ENCODE measurements at places on chromosomes 5 and 9.
A peak's percentile ranks its signal among the peaks of the same experiment; 100 is the strongest.

DNA sequence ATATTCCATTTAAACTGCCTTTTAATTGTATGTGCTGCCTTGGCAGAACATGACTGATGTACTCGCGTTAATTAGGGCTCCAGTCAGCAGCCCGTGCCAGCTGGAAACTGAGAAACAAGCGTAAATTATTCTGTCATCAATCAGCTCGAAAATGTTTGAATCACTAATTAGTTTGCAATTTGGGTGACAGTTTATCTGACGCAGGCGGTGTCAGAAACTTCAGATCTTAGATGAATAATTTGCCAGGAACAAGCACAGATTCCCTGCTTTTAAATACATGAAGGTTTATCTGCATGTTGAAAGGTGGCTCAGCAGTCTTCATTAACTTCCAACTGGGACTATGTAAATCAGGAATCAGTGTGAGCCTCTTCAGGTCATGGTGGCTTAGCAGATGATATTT is 176.0 kb upstream of the TLE4 start:
- DNase-seq: peak; percentile 37

GRCh38 chr9:70576116-70576515 is 161.7 kb upstream of the KLF9 start:
- no peak for DNase-seq

GRCh38 chr5:8953016-8953415 is 592.9 kb downstream of the SEMA5A start:
- DNase-seq: no peak

DNA sequence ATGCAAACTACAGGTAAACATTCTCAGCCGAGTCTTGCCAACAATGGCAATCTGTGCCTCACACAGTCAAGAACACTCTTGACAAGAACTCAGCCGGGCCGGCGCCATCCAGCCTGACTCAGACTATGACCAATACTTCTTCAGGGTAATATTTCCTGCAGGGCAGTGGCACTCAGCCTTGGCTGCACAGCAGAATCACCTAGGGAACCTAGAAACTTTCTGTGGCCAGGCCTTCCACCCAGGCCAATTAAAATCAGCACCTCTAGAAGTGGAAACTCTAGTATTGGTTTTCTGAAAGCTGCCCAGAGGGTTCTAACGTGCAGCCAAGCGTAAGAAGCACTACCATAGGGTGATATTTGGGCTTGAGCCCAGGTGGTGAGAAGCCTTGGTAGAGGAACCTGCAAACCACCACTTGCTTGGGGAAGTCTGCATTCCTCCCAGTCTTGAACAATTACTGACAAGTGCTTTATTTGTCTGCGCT is 120.6 kb downstream of the TTLL11 start:
- DNase-seq: no peak

DNA sequence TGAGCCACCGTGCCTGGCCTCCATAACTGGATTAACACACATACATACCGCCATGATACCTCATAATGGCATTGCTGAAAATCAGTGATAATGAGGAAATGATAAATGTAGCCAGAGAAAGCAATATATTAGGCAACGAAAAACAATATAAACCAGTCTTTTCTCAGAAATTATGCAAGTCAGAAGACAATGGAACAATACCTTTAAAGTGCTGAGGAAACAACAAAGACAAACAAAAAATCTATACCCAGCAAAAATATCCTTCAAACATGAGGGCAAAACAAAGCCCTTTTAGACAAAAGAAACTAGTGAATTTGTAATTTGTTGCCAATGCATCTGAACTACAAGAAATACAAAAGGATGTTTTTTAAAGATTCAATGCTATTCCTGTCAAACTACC is 98.2 kb upstream of the TNFAIP8 start:
- no peak for DNase-seq

DNA sequence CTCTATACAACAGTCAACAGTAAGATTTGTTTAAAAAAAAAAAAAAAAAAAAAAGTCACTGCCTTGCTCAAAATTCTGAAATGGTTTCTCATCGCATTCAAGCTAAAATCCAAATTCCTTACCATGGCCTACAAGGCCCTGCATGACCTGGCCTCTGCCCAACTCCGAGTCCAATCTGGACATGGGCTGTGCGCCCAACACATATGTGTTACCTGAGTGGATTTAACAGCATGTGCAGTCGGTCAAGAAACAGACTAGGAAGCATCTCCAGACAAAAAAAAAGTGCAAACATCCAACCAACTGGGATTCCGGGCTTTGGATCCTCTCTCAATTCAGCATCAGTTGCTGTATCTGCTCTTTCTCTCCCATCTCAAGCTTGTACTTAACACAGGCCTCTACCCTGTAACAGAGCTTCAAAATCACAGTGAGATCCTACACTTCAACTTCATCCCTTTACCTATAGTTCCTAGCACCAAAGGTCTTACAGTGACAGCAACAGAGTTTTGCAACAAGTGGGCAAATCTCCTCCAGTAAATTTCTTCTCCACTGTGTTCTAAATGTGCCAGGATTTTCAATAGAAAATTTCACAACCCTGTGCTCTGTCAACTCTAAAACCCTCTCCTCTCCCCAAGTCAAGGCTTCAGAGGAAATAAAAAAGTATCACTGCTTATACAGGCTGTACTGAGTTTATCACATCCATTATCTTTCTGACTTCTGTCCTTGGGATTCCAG is 19.6 kb downstream of the ZNF608 start:
- no peak for DNase-seq

DNA sequence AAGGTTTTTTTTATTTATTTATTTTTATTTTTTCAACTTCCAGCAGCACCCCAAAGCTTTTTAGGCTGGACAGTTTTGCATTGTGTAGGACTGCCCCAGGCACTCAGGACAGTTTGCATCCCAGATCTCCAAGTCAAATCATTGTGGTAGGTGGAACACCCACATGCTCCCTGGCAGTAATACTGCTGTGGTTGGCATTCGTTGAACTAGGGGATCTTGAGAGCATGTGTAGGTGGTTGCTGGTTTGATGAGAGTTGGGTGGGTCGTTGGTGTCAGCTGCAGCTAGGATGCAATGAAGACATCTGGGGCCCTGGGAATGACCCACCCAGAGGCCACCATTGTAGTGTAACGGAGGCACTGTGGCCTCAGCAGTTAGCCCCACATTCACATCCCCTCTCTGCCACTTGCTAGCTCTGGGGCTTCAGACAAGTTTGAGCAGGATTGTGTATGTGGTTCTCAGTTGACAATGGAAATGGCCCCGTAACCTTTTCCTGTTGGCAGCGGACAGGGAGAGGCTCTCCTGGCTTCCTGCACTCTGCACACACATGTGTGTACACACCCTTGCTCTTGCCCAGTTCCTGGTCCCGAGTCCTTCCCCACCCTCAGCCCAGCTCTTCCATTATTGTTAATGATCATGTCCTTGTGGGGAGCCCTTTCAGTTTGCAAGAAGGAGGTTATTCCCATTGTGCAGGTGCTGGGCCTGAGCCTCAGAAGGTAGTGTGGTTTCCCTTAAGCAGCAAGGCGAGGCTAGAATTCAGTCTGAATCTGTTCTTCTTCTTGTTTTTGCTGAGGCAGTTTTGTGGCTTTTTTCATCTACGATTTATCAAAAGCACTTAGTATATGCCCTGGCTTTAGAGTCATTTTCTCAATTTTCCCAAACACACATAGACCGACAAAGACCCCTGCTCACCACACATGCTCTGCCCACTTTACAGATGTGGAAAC is 46.5 kb downstream of the PPARGC1B start:
- no peak for DNase-seq

DNA sequence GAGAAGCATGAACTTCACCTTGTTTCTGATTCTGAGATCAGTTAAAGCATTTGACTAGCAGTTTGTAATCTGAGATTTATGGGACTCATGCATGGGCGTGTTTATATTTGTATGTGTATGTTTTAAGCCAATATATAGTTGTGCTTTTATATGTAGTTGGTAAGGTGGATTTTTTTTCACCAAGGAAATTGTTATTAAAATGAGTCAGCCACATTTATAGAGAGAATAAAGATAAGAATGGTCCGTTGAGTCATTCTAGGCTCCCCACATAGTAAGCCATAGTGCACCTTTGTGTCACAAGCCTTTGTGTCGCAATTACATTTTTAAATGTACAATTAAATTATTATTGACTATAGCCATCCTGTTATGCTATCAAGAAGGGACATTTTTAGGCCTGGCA is 89.0 kb downstream of the NLN start:
- DNase-seq: no peak

GRCh38 chr5:98770209-98770910 is 3.1 kb upstream of the RGMB start:
- peak; percentile 18 for DNase-seq

DNA sequence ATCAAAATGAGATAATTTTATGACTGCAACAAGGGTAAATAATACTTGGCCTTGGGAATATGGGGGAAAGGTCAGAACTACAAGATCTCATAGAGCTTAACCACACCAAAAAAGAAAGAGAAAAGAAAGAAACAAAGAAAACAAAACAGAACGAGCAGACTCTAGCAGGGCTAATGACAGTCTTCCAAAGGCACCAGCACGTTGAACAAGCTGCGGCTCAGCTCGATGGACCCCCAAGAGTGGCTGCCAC is 689 bp downstream of the AK3 start:
- no peak for DNase-seq

DNA sequence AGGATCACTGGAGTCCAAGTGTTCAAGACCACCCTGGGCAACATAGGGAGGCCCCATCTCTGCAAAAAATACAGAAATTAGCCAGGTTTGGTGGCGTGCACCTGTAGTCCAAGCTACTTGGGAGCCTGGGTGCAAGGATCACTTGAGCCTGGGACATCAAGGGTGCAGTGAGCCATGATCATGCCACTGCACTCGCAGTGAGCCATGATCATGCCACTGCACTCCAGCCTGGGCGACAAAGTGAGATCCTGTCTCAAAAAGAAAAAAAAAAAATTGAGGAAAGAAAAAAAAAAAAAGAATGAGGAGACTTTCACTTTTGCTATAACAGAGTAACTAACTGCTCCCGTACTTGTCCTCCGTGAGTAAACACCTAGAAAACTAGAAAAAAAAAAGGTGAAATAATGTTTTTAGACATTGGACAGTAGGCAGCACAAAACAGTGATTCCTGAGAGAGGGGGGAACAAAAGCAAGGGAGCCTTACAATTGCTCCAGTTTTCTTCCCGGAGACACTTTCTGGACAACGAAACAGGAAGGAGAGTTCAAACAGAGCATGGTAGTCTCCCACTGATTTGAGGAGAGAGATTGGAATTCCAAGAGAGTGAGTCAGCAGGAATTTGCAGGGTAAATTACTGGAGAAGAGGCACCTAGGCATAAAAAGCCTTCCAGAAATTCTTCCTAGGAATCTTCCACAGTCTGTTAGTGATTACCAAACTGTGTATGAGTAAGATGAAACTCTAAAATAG is 6.9 kb upstream of the ZBTB5 start:
- DNase-seq: no peak

DNA sequence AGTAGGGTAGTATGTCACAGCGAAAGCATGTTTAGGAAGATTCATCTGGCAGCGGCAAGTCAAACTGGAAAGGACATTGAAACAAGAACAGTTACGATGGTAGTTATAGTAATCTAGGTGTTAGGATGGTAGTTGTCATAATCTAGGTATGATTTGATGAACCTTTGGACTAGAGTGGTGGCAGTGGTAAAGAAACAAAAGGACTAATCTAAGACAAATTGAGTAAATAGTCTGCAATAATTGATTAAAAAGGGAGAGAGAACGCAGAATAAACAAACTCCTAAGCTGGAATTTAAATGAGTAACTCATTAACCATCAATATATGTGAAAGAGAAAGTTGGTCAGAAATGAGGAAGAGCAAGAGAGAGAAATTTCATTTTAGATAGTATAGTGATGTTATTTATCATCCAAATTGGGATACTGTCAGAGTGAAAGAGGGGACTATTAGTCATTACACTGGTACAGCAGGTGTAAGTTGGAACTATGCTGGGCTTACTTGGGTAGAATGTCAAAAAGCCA is 56.8 kb downstream of the MTREX start:
- no peak for DNase-seq

DNA sequence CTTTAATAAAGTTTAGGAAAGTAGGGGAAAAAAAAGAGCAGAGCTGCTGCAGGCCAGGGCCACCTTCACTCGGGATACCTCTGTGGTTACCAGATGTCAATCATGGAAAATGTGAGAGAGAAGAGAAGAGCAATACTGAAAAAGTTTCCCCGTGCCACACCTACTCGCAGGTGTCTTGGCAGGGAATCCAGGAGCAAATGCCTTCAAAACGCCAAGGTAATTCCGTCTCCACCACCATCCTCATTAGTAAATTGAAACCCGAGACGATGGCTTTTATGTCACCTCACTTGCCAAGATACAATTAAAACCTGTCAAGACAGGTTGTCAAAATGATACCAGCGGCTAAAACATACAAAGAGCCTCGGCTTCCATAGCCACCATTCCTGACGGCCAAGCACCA is 49.7 kb downstream of the FAM81B start:
- DNase-seq: no peak

DNA sequence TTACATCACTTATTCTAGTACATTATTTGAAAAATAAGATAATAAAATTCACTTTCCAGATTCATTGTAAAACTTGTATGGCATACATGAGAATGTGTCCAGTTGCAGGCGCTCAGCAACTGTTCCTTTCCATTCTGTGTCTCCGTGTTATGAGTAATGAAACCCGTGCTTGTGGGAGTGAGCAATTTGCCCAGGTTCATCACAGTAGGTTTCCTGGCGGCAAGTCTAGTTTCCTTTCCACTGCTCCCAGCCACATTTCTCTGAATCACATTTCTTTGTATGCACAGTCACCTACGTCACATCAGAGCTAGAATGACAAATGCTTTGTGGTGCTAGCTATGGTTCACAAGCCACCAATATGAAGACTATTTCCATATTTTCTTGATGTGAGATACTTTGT is 39.9 kb downstream of the MOCS2 start:
- DNase-seq: no peak

All from NCI-H2081 treated with DMSO at 0.1 percent for 48 hours (cell line).